ENCODE measurements at places on chromosomes 4 and X.

DNA sequence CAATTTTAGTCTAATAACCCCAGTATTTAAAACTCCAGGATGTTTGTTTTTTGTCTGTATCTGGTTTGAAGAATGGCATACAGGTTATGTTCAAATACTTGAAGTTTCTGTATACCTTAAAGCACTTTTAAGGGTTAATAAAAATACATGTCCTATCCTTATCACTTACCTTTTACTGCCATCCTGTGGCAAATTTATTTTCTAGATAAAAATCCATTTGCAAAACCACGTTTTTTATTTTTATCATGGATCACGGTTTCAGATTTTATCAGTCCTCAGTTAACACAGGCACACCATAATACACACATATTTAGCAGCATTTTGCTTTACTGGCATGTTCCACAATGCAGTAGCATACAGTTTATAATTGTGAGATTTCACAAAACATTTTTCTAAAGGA, 113.3 kb upstream of the H2AZ1 start:
- DNase-seq, result no peak

GRCh38 chr4:189981970-189982369, 41.3 kb downstream of the FRG1 start:
- DNase-seq, result no peak

- DNase-seq, result no peak
These were observed 71.9 kb downstream of the NPNT start for GRCh38 chr4:105967058-105967658.

DNA sequence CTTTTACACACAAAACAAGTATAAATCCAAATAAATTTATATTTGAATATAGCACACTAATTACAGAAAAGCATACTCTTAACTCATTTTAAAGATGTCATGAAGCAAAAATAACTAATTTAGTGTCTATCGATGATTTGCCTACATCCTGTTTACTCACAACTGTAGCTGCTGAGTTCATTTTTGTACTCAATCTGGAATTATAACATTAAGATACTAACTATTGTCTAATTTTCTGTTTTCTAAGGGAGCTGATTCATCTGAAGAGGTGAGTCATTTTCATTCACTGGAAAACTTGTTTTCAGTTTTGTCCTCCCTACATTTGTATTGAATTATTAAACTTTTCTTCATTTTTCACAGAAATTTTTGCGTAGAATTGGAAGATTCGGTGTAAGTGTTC, 3.7 kb downstream of the STATH start:
- DNase-seq, result no peak

GRCh38 chrX:22314211-22314610, 41.5 kb downstream of the CBLL2 start:
- no peak for DNase-seq

- DNase-seq, result no peak
These were observed 2.9 kb downstream of the S100P start for GRCh38 chr4:6696611-6697010.

DNA sequence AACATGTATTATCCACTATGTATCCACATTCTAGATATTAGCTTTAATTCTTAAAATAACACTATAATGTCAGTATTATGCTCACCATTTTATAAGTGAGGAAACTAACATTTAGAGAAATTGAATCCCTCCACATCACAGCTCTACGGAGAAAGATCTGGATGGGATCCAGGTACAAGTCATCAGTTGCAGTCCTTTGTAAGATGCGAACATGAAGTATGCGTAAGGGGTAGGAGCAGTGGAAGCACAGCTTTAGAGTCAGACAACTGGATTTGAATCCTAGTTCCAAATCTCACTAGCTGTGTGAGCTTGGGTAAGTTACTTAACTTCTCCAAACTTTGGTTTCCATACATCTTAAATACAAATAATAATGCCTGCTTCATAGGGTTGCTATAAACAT, 162.5 kb downstream of the ATP10D start:
- DNase-seq, result no peak

GRCh38 chrX:84153538-84153937, 34.5 kb downstream of the RPS6KA6 start:
- no peak for DNase-seq

DNA sequence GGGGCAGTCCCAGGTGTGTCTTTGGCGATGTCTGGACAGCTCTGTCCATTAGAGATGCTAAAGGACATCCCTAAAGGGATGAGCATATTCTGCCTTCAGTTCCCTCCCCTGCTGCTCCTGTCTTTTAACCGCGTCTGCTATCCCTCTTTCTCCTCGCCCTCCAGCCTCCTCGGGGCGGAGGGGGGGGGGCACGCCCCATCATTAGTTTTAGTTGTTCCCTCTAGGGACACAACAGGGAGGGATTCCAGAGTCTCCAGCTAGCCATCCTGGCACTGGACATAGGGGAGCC, 1.1 kb downstream of the MSL3 start:
- DNase-seq, result no peak

- DNase-seq, result no peak
These were observed 140.6 kb downstream of the GPM6A start for GRCh38 chr4:175671491-175671934.

- no peak for DNase-seq
These were observed 3.4 kb downstream of the UGT2B17 start for GRCh38 chr4:68572653-68573170.

DNA sequence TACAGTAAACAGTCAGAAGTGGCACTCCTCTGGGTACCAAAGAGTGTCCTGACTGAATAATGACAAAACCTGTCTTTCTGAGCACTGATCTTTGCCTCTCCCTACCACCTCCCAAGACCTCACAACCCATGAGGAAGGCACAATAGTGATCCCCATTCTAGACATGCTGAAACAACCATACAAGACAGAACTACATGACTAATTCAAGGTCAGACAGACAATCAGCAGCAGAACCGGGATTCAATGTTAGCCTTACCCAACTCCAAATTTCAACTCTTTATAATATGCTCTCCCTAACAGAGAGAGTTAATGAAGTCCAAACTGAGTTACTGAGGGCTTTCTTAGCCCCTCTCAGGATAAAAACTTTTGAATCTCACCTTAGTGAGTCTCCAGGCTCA, 71.0 kb downstream of the IRF2 start:
- no peak for DNase-seq

DNA sequence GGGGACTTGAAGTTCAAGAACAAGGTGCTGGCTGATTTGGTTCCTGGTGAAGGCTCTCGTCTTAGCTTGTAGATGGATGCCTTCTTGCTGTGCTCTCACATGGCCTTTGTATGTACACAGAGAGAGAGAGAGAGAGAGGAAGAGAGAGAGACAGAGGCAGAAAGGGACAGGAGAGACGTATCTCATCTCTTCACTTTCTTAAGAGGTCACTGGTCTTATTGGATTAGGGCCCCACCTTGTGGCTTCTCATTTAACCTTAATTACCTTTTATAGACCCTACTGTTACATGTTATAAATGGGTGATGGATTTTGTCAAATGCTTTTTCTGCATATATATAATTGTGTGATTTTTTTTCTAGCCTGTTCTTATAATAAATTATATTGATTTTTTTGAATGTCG, 1444.2 kb downstream of the ADGRL3 start:
- no peak for DNase-seq

DNA sequence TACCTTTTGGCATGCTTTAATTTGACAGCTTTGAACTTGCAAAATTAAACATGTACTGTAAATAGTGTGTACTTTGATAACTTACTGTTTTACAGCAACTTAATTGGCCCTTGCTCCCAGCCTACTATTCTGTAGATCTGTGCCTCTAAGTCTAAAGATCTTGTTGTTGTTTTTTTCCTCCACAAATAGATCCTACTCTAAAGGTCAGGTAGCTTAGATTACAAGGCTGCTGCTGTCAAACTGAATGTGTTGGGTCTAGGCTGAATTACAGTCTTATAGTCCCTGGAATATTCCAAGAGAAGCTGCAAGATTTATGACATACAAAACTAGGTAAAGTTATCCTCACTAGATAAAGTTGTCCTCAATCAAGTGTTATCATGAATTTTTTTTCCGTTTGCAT, 18.7 kb downstream of the DIAPH2 start:
- DNase-seq, result no peak

DNA sequence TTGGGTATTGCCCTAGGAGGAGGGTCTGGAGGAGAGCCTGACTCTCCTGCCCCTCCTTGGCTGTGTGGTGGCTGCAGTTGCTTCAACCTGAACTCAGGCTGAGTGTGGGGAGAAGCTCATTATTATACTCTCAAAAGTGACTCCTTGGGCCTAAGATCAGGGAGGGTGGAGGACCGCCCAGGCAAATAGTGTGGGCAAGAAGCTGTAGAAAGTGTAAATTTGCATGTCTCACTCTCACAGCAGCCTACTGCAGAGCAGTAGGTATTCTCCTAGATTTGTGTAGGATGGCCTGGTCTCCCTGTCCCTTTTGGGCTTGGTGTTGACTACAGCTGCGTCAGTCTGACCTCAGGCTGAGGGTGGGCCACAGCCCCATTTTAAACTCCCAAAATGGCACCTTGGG, 156.1 kb downstream of the ZNF330 start:
- no peak for DNase-seq

DNA sequence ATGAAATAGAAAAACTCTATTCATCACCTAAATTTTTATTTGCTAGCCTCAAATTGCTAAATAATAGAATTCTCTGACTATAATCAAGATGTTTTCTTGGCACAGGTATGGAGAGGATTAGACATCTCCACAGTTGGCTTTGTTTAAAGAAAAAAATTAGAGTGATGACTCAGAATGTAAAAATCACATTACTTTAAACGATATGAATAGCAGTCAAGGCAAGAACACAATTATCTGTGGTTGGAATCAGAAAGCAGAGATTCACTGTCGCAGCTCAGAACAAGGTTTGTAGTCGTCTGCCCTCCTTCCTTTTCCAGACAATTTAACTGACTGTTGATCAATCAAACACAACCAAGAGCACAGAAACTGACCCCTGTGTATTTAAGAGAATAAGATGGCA, 32.2 kb upstream of the CCKAR start:
- no peak for DNase-seq

GRCh38 chr4:154916068-154916467, 135.0 kb downstream of the RBM46 start:
- no peak for DNase-seq

GRCh38 chr4:145660064-145660463, 19.9 kb upstream of the C4orf51 start:
- no peak for DNase-seq

DNA sequence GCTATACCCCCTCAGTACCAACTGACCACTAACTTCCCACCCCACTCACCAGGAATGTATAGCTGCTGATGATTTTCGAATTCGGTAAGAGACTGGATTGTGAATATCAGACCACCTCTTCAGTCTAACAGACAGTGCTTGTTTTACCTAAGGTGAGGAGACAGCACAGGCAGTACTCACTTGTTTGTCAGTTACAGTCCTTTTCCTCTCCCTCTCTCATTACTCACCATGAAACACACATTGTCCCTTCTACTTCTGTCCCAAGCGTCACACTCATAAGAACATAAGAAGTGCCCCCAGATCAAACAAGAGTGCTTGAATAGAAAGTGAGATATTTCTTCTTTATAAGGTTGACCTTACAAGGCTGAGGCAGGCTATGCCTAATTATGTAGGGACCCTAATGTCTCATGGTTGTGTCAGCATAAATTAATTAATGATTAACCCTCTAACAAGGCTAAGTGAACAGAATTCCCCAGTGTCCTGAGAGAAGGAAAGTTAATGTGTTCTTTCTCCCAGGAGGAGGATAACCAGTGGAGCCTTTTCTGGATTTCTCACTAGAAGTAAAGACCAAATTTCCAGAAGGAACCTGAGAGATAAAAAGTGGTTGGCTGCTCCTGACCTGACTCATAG, 32.2 kb downstream of the ZCCHC12 start:
- DNase-seq, result no peak

- DNase-seq, result no peak
These were observed 39.8 kb downstream of the BBS12 start for GRCh38 chr4:122772311-122772710.

- DNase-seq, result no peak
These were observed 638.7 kb upstream of the TENM3 start for GRCh38 chr4:181604546-181604945.

GRCh38 chr4:162847945-162848549, 318.6 kb downstream of the NAF1 start:
- no peak for DNase-seq

DNA sequence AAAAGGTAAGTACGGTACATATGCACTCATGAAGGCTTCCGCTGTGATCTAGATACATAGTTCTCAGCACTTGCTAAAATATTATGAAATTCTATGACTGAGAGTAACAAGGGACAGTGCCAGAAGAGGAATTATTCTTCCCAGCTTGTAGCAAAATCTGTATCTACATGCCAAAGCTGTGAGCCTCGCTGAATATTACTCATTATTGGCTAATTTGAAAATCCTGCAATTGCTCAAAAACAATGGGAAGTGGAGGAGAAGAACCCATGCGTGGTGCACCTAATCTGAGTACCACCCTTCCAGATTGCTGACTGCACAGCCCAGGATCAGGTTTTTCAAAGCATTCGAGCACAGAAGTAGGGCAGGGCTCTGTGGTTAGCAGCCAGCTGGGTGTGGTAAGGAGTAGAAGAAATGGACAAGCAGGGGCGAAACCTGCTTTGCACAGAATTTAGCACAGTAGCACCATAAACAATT, 17.4 kb upstream of the PDCL2 start:
- no peak for DNase-seq

- DNase-seq, result no peak
These were observed 66.6 kb downstream of the MTMR1 start for GRCh38 chrX:150759568-150760416.

DNA sequence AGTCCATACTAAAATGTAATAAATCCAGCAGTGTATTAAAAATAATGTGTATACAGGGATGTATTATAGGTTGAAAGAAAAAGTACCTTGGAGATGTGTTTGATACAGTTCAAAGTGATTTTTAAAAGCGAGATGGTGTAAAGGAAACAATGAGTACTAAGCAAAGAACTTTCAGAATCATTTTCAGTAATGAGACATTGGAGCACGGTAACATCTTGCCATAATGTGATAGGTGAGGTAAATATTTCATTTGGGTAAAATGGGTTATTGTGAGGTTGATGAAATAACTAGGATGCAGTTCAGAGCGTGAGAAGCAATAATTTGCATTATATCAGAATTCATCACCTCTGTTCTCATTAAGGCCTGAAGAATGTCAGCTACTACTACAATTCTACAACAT, 25.9 kb downstream of the EIF2S3 start:
- DNase-seq, result no peak

DNA sequence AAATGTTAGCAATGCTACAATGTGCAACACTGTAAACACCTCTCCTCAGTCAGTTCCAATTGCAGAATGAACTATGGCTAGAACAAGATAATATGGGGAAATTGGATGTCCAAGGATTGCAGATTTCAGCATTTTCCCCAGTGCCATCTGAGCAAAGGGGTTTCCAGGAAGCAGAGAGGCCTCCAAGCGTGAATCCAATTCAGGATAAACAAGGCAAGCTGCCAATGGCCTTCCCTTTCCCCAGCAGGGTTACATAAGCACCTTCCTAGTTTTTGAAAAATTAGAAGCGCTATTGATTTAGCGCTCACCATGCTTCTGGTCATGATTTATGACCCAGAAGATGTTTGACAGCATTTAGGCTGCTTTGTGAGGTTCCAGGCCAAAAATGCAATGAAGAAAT, 223.0 kb upstream of the GATB start:
- DNase-seq, result no peak

GRCh38 chrX:14030174-14030530, 460 bp upstream of the GEMIN8 start:
- no peak for DNase-seq

Measured in stimulated activated CD4-positive, alpha-beta T cell treated with anti-CD3 and anti-CD28 coated beads, Interleukin-15, amount 100 ng/mL, for 48 hours (primary cell).